ENCODE measurements at places on chromosomes 7 and 10. TPM values are rescaled to one million over a fixed set of nuclear protein-coding genes. Genes with fewer than 3 reads are reported as not detected.

DOCK4 gene
- 8.2 TPM for total RNA-seq

MYL7 gene
- not detected for total RNA-seq

TSPAN12 gene
- total RNA-seq = not detected

SYPL1 gene
- total RNA-seq = 92.2 TPM

SHTN1 gene
- 7.4 TPM for total RNA-seq

UCMA gene
- total RNA-seq = not detected

NPC1L1 gene
- total RNA-seq = not detected

SH2D4B gene
- not detected for total RNA-seq

SCART1 gene
- total RNA-seq = 0.30 TPM

SOSTDC1 gene
- not detected for total RNA-seq

TAS2R60 gene
- total RNA-seq = not detected

EEPD1 gene
- total RNA-seq = 1.2 TPM

AGR3 gene
- total RNA-seq = not detected

SPDYE1 gene
- total RNA-seq = not detected

C7orf57 gene
- 2.3 TPM for total RNA-seq

CALHM1 gene
- not detected for total RNA-seq

DBF4 gene
- total RNA-seq = 25.6 TPM

ENKUR gene
- total RNA-seq = not detected
